Osteoblast (primary cell): ENCODE measurements at places on chromosomes 13 and 19. TPM values are rescaled to one million over a fixed set of nuclear protein-coding genes. Genes with fewer than 3 reads are reported as not detected.

The ZDHHC20 gene
- total RNA-seq, result 110 and 128 TPM in 2 replicates

The SMIM7 gene
- total RNA-seq, result 57.8 and 60.1 TPM in 2 replicates

- H3K4me1 ChIP-seq, result no peaks in the 10 kb centered on the region
- H3K27me3 ChIP-seq, result no peaks in the 10 kb centered on the region
- peak within 1 kb of the TSS; percentile 76 for H3K27ac ChIP-seq
- no peaks in the 10 kb centered on the region for H3K36me3 ChIP-seq
These were observed at the start of gene ZNF726 for GRCh38 chr19:23914402-23915286. Gene ZNF726 (plus strand): TSS chr19:23914886. CDS start chr19:23914995, 109 bp downstream.

DNA sequence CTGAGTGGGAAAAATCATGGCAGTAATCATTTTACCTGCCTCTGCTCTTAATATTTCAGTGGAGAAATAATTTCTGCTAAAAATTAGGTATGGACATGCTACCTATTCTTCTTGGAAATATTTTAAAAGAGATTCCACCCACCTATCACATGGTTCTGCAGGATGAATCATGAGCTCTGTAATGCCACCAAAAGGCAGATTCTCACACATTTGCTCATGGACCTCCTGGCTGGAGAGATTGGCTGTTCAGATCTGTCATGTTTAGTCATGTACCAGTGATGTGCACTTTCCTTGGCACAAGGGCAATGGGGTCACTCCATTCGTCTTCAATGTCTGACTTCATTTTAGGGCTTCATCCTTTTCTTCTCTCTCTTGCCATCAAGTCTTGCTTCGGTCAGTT lies 101.8 kb upstream of the MBNL2 start:
- H3K4me1 ChIP-seq, result peaks cover 41% of the 10 kb centered on the region
- no peak overlapping the region for H3K27ac ChIP-seq
- no peak overlapping the region for H3K4me3 ChIP-seq
- H3K27me3 ChIP-seq, result no peaks in the 10 kb centered on the region
- DNase-seq, result no peak
- H3K36me3 ChIP-seq, result no peaks in the 10 kb centered on the region

The ZNF283 gene
- 13.4 and 15.6 TPM in 2 replicates for total RNA-seq

DNA sequence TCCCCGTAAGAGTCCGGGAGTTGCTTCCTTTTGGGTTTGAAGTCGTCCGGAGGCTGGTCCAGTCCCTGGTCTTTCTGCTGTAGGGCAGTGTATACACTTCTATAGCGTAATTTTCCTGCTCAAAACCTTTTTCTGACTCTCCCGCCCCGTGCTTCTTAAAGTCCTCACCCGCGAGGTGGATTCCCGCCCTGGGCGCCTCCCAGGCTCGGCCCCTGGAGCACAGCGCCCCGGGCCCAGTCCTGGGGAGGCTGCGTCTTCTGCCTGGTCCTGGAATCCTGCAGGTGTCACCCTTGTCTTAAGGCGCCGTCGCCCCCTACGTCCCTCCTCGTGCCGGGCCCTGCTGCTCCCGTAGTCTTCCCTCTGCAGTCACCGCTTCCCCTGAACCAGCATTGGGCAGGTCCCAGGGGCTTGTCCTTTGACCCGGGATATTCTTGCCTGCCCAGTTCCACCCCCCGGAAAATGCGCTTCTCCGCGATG lies 34.4 kb upstream of the ZNF808 start:
- H3K27ac ChIP-seq, result no peak overlapping the region
- H3K4me1 ChIP-seq, result no peaks in the 10 kb centered on the region
- H3K4me3 ChIP-seq, result peak overlapping the region; percentile 43
- DNase-seq, result peak; percentile 76

DNA sequence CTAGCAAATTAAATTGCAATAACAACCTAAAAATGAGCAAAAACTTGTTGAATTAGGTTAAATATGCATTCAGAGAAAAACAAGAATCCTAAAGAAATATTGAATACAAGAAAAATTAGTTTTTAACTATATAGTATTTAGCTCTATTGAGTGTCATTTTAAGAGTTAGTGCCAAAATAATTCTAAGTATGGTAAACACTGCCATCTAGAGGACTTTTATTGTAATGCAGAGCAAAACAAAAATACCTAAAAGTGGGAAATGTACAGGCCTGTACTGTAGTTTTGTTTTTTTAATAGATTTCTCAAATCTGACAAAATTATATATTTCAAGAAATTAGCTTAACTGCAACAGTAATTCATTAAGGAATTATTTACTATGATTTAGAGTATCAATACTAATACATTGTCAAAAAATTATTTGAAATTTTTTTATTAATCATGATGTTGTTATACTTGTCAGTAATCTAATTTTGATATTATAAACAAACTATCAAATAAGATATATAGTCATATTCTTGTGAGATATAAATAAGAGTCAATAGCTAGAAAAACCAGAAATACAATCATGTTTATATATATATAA lies 8.2 kb upstream of the PCDH9 start:
- H3K36me3 ChIP-seq, result no peaks in the 10 kb centered on the region
- DNase-seq, result peak; percentile 71
- no peaks in the 10 kb centered on the region for H3K4me1 ChIP-seq
- no peak overlapping the region for H3K27ac ChIP-seq

DNA sequence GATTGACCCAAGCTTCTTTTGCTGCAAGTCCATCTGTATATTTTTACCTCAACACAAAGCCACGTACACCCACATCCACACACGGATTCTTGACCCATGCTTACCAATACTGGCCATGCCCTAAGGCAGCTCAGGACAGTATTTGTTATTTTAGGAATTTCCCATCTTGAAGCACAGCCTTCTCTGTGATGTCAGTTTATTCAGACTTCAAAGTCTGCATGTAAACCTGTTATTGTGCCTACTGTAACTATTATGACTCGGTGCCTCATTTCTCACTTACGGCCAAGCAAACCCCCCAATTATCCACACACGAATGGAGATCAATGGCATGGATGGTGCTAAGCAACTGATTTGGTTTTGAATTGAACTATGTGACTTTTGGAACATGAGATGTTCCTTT lies 17.5 kb downstream of the CLDN10 start:
- no peak overlapping the region for H3K27ac ChIP-seq
- no peak for DNase-seq
- H3K4me1 ChIP-seq, result no peaks in the 10 kb centered on the region
- H3K36me3 ChIP-seq, result no peaks in the 10 kb centered on the region

The NR2F6 gene
- 29.5 and 32.2 TPM in 2 replicates for total RNA-seq

The OR7C1 gene
- total RNA-seq, result not detected in 2 replicates

DNA sequence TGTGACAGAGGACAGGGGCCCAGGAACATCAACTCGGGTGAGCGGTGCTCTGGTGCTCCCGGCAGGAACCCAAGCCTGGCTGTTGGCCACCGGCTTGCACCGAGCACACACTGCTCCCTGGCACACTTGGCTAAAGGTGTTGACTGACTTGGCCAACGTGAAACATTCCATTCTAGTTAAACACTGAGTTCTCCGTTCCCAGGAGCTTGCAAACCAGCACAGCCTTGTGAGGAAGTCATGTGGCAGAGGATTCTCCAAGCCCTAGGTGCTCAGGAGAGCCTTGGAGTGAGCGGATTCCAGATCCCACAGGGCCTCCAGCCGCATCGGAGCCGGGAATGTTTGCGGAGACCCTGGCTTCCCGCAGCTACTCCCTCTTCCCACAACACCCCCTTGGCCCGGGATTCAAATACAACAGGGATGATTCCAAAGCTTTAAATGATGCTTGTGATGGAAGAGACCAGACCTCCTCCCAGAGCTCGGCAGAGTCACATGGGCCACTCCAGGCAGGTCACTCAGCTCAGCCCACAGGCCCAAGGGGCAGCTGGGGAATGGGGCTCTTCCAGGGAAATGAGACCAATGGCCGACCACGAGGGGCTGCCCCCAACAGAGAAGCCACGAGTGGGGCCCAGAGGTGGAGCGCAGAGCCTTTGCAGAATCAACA lies 2.9 kb downstream of the C13orf46 start:
- H3K36me3 ChIP-seq, result peaks cover 52% of the 10 kb centered on the region
- DNase-seq, result peak; percentile 94
- peaks cover 6% of the 10 kb centered on the region for H3K4me1 ChIP-seq
- H3K4me3 ChIP-seq, result no peak overlapping the region
- H3K27me3 ChIP-seq, result no peaks in the 10 kb centered on the region
- no peak overlapping the region for H3K27ac ChIP-seq

GRCh38 chr13:114148521-114148855 lies 16.1 kb upstream of the RASA3 start:
- no peak overlapping the region for H3K4me3 ChIP-seq
- H3K27me3 ChIP-seq, result no peaks in the 10 kb centered on the region
- peaks cover 3% of the 10 kb centered on the region for H3K4me1 ChIP-seq
- H3K27ac ChIP-seq, result no peak overlapping the region

GRCh38 chr13:45773236-45773635 lies 71.1 kb downstream of the CBY2 start:
- H3K36me3 ChIP-seq, result no peaks in the 10 kb centered on the region
- H3K27ac ChIP-seq, result no peak overlapping the region
- DNase-seq, result peak; percentile 89
- H3K27me3 ChIP-seq, result peaks cover 47% of the 10 kb centered on the region
- peaks cover 10% of the 10 kb centered on the region for H3K4me1 ChIP-seq

The KLK7 gene
- not detected in 2 replicates for total RNA-seq

DNA sequence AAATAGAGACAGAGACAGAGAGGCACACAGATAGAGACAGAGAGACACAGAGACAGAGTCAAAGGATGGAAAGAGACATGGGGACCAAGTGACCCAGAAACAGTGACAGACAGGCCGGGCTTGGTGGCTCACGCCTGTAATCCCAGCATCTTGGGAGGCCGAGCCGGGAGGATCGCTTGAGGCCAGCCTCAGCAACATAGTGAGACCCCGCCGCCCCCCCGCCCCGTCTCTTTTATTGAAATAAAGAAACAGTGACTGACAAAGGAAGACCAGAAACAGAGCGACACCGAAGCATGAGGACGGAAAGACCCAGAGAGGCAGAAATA lies 848 bp upstream of the NECTIN2 start:
- H3K4me1 ChIP-seq, result peaks cover 25% of the 10 kb centered on the region
- DNase-seq, result no peak
- H3K4me3 ChIP-seq, result peak overlapping the region; percentile 98
- no peaks in the 10 kb centered on the region for H3K36me3 ChIP-seq
- no peaks in the 10 kb centered on the region for H3K27me3 ChIP-seq

GRCh38 chr13:40132249-40132648 lies 476.8 kb downstream of the COG6 start:
- no peaks in the 10 kb centered on the region for H3K27me3 ChIP-seq
- H3K27ac ChIP-seq, result no peak overlapping the region
- no peak overlapping the region for H3K4me3 ChIP-seq
- no peak for DNase-seq
- no peaks in the 10 kb centered on the region for H3K4me1 ChIP-seq
- H3K36me3 ChIP-seq, result no peaks in the 10 kb centered on the region

DNA sequence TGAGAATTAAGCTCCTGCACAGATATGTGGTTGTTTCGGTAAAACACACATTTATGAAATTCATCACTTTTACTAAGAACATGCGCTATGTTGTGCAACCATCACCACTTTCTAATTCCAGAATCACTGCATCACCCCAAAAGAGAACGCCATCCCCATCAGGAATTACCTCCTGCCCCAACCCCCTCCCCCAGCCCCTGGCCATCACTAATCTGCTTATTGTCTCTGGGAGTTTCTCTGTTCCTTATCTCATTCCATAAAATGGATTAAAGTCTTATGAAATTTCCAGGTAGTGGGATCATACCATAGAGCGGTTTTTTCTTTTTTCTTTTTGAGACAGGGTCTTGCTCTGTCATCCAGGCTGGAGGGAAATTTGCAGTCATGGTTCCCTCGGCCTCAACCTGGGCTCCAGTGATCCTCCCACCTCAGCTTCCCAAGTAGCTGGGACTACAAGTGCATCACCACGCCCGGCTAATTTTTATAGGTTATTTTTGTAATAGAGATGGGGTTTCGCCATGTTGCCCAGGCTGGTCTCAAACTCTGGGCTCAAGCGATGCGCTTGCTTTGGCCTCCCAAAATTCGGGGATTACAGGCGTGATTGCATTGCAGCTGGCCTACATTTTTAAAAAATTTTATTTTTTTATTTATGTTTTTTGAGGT lies 3.5 kb downstream of the ZSCAN5B start:
- H3K27ac ChIP-seq, result no peak overlapping the region
- H3K27me3 ChIP-seq, result no peaks in the 10 kb centered on the region
- no peaks in the 10 kb centered on the region for H3K36me3 ChIP-seq
- no peak overlapping the region for H3K4me3 ChIP-seq
- DNase-seq, result no peak

DNA sequence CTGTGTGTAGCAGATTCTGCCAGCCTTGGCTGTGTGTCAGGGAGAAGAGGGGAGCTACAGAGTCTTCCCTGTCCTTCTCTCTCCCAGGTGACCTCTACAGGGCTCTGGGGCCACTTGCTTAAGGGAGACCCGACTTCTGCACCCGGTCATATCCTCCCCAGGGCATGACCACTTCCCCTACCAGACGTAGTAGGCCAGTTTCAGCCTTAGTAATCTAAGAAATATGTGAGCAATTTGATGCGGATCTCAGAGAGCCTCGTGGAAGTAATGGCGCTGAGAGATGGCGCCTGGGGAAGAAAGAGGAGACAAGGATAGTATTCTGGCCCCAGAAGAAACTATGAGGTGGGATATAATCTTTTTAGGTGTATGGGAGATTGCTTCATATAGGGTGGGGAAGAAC lies 41.9 kb downstream of the NFIX start:
- peak overlapping the region; percentile 38 for H3K4me3 ChIP-seq
- H3K27me3 ChIP-seq, result no peaks in the 10 kb centered on the region
- DNase-seq, result peak; percentile 95
- peaks cover 64% of the 10 kb centered on the region for H3K4me1 ChIP-seq
- peak overlapping the region; percentile 94 for H3K27ac ChIP-seq

DNA sequence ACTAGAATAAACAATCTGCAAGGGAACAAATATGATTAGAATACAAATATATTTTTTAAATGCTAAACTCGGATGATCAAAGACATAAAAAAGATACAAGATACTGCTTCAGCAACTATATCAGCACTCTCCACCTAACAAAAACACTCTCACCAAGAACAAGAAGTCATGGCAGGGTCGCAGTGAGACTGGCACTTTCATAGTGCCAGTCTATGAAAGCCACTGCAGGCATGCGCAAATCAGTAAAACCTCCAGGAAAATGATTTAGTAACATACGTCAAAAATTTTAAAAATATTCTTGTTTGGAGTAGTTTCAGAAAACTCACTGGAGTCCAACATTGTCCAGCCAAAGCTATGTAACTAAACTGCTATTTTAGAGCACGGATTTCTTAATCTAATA lies 295.9 kb downstream of the DIAPH3 start:
- H3K27me3 ChIP-seq, result no peaks in the 10 kb centered on the region
- H3K27ac ChIP-seq, result no peak overlapping the region
- H3K36me3 ChIP-seq, result no peaks in the 10 kb centered on the region
- DNase-seq, result no peak
- peaks cover 10% of the 10 kb centered on the region for H3K4me1 ChIP-seq

- H3K36me3 ChIP-seq, result peaks cover 47% of the 10 kb centered on the region
- no peaks in the 10 kb centered on the region for H3K27me3 ChIP-seq
- H3K27ac ChIP-seq, result no peak overlapping the region
- H3K4me3 ChIP-seq, result no peak overlapping the region
These were observed 245.3 kb downstream of the ITGBL1 start for GRCh38 chr13:101697745-101698144.

DNA sequence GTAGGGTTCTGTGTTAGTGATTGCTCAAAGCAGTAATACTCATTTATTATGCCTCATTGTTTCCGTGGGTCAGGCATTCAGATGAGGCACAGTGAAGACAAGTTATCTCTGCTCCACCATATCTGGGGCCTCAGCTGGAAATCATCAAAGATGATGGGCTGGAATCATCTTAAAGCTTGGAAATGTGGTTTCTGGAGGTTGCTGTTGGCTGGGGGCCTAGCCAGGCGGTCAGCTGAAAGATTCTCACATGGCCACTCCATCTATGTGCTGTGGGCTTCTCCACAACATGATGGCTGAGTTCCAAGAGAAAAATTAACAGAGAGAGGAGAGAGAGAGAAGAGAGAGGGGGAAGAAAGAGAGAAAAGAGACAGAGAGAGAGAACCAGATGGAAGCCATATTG lies 75.5 kb downstream of the OLFM4 start:
- no peaks in the 10 kb centered on the region for H3K4me1 ChIP-seq
- H3K27ac ChIP-seq, result no peak overlapping the region
